Activated T-helper 1 cell treated with anti-CD3 and anti-CD28 coated beads, Interleukin-12 subunit alpha, Interleukin-12 subunit beta, Interleukin-2, Interleukin-4 antibody, amounts not matched to agents 30 ng/mL and 10 ng/mL and 1 ng/mL, durations not matched to agents 14 hours and 24 hours and 36 hours (primary cell): ENCODE measurements at places on chromosomes 7 and 10. TPM values are rescaled to one million over a fixed set of nuclear protein-coding genes. Genes with fewer than 3 reads are reported as not detected.

GRCh38 chr7:113394856-113395255, 276.5 kb upstream of the SMIM30 start:
- no peak for DNase-seq

- DNase-seq, result no peak
Measured at GRCh38 chr10:52858722-52859121, 86.1 kb upstream of the MBL2 start.

The MSS51 gene
- 3.1 and 3.7 TPM in 2 replicates for total RNA-seq

The SFRP4 gene
- not detected in 2 replicates for total RNA-seq
